Stimulated activated naive B cell treated with anti-CD40 and anti-IgM and Interleukin-4, amounts not matched to agents 10 μg/mL and 1 μg/mL and 100 μg/mL, for 72 hours (primary cell): ENCODE measurements at places on chromosomes 16 and 17.

- DNase-seq = no peak
Measured at GRCh38 chr16:75382611-75383010, 50.7 kb downstream of the CFDP1 start.

DNA sequence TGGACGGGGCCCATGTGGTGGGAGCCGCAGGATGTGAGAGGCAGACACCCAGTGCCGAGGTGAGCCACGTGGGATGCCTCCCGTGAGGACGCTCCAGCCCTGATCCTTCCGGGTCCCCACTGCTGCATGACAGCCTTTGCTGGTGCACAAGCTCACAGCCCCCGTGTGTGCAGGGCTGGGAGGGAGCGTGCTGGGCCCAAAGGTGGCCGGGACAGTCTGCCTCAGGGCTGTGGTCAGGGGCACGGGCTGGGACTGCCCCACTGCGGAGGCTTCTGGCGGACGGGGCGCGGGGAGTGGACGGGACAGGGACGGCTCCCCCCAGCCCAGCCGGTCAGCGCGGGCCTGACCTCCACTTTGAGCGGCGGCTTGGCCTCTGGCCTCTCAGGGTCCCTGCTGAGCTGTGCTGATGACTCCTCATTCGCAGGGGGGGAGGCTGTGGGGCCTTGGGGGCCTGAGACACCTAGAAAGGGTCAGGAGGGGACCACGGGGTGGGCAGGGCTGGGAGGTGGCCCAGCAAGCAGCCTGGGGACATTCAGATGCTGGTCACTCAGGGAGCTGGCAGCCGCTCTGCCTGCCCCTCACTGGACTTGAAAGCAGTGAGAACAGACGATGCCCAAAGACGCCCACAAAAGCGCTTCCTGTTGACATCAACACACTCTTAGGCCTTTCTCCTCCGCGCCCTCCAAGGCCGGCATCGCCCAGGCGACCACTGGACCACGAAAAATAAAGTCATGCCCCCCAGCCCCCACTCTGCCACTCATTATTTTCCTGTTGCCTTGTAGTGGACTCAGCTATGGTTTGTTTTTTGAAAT is 9.3 kb upstream of the METRNL start:
- DNase-seq = no peak

DNA sequence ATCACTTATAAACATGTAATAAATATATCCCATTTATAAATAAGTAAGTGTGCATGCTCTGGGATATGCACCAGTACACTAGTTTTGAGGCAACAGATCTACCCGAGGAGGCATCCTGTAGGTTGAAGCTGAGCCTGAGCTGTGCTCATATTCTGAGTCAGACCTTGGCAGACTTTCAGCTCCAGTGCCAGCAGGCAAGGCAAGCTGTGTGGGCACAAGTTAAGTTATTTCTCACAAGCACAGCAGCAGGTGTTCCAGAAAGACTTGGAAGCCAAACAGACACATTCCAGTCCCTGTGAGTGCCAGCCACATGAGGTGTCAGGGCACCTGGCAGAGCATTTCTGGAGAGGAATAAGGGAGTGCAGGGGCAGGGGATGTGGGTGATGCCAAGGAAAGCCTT is 1.3 kb upstream of the CLEC19A start:
- peak; percentile 34 for DNase-seq

DNA sequence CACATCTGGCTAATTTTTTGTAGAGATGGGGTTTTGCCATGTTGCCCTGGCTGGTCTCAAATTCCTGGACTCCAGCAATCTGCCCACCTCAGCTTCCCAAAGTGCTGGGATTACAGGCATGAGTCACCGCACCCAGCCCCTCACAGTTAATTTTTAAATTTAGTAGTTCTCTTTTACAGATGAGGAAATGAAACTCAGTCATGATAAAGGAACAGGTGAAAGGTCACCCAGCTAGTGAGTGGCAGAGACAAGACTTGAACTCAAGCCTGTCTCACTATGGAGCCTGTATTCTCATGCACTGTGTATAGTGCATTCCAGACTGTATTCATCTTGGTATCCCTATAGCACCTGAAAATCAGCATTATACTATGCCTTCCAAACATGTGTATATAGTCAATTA is 77.1 kb upstream of the WSB1 start:
- peak; percentile 34 for DNase-seq

- DNase-seq = no peak
Measured at GRCh38 chr17:40063187-40063771, 514 bp downstream of the THRA start.

- no peak for DNase-seq
Measured at GRCh38 chr16:12576878-12577277, 226.8 kb downstream of the CPPED1 start.

GRCh38 chr17:8275421-8276290 is 12.8 kb upstream of the RANGRF start:
- DNase-seq = no peak

DNA sequence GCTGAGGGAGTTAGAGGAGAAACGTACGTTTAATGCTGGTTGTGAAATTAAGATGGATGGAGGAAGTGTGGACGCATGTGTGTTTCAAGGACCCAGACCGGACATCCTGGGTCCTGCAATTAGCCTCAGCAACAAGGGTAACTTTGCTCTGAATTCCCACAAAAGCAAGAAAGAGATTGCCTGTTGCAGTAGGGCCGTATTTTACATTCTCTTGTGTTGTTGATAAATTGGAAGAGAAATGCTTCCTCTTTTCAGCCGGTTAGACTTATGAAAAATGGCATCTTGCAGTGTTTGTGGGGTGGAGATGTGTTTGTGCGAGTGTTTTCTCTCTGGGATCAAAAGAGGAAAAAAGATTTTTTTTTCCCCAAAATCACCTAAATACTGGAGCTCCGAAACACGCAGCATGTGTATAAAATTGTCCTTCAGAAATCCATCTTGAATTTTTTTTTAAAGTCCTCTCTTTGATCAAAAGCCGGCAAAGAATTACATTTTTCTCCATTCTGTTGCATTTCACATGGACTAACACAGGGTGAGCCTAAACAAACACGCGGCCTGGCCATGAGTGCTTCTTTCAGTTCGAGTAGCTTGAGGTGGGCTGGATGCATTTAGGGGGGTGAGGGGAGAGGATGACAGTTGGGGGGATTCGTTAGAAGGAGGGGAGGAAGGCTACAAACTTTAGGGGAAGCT is 251.6 kb downstream of the C16orf95 start:
- no peak for DNase-seq
